Airway epithelial cell (primary cell): ENCODE measurements at places on chromosomes 11 and 22. TPM values are rescaled to one million over a fixed set of nuclear protein-coding genes. Genes with fewer than 3 reads are reported as not detected.

The C11orf86 gene
- not detected in 2 replicates for total RNA-seq

The KCNJ1 gene
- 0.07 and 0.33 TPM in 2 replicates for total RNA-seq

The FOXRED1 gene
- 16.1 and 31.8 TPM in 2 replicates for total RNA-seq

The HBB gene
- total RNA-seq: not detected in 2 replicates
